EH (cell line): ENCODE measurements at places on chromosomes 12 and 14.
A peak's percentile ranks its signal among the peaks of the same experiment; 100 is the strongest.

DNA sequence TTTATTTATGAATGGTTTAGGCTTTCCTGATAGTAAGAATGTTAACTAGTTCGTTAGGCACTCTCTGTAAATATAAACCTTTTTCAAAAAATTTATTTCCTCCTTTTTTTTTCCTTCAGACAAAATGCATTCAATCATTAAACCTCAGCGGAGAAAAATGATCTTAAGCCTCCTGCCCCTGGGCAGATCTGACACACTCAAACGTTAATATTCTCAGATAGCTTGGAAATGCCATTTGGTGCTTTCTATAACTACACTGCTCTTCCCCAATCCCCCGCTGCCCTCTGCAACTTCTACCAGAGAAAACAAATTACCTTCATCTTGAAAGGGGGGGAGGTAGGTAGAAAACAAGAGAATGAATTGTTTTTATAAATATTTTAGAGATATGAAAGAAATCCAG, 521.2 kb downstream of the MED13L start:
- peak; percentile 73 for DNase-seq

DNA sequence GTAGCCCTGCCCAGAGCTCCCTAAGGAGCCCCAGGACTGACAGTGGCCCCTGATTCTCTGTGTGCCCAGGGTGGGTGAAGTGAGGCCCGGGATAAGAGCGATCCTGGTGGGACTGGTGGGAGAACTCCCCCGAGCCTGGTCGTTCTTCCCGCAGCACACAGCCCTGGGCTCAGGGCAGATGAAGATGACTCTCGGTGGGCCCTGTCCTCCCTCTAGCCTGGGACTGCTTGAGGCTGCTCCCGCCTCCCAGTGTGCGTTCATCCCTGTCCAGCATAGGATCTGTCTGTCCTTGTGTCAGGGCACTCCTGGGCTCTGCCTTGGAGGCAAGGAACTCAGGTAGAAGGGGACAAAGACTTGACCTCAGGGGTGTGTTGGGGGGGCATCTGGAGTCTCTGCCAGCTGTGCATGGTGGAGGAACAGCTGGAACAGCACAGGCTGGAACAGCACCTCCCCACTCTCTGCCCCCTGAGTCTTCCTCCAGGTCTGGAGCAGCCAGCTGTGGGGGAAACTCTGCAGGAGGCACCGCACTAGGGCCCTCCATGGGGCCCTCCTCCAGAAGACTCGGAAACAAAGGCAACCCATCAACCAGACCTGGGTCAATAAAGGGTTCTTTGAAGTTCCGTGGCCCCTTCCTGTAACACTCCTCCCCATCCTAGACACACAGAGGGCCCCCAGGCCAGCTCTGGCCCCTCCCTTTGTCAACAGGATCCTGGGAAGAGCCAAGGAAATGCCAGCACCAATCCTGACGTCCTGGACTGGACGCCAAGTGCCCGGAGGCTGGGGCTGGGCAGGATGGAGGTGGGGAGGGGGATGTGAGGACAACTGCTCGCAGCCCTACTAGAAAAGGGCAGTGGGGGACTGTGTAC, 15.9 kb downstream of the FAIM2 start:
- no peak for DNase-seq

DNA sequence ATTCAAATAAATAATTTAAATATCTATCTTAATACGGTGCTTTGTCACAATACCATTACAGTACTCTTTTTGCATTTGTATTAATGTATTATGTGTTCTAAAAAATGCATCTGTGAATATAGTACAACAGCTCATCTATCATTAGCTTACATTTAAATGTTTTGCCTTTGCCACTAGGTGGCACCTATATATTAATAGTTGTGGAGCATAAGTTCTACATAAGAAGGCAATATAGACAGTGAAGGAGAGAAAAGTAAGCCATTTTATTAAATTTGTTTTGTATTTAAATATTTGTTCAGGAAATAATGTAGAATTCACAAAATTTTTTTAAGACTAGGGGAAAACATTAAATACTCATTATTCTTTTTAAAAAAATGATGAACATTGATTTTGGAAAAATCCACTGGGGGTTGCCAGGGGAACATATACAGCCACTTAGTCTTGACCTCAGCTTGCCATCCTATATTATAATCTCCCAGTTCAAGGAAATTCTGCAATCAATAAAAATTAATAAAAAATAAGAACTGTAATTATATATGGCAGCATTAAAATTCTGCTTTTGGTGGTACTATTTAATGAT, 9.8 kb downstream of the CCER1 start:
- peak; percentile 56 for DNase-seq

DNA sequence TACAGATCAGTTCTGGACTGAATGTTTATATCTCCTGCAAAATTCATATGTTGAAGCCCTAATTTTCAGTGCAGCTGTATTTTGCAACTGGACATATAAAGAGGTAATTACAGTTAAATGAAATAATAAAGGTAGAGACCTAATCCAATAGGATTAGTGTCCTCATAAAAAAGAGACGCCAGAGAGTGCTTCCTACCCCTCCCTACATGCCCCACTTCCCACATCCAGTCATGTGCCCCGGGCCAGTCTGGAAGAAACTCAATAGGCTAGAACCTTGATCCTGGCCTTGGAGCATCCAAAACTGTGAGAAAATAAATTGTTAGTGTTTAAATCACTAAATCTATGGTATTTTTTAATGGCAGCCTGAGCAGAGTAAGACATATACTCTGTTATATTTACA, 172.3 kb downstream of the ALG10B start:
- no peak for DNase-seq

DNA sequence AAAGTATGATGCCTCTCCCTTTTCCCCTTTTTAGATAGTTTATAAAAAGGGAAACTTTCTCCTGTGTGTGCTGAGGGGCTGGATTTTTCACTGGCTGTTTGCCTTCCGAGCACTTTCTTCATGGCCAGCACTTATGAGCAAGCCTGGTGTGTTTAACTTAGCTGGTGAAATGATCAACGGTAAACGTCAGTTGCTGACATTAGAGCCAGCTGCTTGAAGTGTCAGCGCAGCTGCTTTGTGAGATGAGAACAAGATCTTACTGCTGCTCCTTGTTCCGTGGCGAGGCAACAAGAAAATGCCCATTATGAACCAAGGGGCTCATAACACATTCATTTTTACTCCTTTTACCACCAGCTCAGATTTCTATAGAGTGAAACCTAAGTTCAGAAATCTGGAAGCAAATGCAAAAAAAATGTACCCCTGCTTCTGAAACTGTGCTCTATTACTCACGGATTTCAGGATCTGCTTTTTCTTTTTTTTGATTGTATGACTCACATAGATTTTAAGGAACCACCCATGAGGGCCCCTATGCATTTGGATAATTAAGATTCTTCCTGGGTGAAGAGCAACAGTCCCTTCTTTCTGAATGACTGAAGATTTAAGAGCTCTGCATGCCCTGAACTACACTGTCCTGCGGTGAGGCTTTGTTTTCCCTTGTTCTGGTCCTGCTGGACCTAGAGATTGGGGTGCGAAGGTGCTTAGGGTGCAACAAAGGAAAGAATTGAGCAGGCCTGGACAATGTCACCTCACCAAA, 74.3 kb upstream of the CPM start:
- DNase-seq: peak; percentile 77

- DNase-seq: no peak
These were observed 263.0 kb upstream of the E2F7 start for GRCh38 chr12:77328326-77328725.

DNA sequence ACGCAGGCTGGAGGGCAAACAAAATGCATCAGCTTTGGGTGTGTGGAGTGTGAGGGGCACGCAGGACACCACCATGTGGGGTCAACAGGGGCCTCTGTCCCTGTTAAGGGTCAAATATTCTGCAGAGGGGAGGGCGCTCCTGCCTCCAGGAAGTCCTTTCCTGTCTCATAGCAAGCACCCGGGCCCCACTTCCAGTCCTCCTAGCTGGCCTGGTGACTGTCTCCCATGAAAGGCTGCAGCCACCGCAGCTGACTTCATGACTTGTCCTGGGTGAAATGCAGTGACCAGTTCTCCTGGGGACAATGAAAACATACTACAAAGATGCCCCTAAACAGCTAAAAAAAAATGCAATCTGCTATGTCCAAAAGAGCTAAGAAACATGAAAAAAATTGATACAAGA, 53.6 kb downstream of the LGMN start:
- peak; percentile 28 for DNase-seq

DNA sequence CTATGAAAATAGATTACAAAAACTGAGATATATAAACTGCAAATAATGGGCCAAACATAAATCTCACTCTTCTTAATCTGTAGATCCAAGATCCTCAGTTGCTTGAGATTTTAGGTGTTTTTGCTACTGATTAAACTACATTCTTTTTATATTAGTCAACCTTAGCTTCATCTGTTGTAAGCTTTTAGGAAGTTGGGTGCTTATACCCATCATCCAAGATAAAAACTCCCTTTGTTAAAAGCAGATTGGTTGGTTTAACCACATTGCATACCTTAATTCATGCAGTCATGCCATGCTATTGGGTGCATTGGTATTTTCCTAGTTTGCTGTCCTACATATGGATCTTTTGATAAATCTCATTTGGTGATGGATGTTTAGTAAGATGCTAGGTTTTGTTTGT, 46.2 kb upstream of the DIP2B start:
- DNase-seq: peak; percentile 53

DNA sequence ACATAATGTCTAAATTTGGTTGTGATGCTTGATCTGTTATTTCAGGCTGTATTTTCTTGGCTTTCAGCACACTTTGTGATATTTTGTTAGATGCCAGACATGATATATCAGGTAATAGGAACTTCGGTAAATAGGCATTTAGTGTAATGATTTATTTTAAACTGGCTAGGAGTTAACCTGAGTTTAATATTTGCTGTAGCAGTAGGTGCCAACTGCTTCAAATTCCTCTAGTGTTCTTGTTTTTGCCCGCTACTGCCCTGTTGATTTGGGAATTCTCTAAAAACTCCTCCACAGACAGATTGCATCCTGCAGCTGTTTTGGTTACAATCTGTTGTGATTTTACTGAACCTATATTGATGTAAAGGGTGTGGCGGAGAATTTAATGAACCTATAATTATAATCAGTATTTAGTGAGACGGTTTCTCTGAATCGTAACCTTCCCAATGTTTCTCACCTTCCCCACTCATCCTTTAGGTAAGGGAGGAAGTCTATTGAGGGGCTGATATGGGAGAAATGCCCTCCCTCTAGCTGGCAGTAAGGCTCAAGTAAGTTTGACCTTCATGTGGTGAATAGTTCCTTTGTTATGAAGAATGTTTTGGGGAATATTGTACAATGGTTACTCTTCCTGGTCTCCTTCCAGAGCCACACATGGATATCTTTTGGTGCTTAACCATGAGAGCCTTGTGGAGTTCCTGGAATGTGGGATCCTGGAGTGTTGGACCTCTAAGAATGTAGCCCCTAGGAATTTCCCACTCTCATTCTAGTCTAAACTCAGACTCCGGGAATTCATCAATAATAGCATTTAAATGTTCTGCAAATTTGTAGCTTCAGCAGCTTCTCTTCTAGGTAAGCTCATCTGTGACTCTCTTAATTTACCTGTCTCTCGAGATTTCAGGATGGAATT, 634.1 kb downstream of the FSCB start:
- no peak for DNase-seq

DNA sequence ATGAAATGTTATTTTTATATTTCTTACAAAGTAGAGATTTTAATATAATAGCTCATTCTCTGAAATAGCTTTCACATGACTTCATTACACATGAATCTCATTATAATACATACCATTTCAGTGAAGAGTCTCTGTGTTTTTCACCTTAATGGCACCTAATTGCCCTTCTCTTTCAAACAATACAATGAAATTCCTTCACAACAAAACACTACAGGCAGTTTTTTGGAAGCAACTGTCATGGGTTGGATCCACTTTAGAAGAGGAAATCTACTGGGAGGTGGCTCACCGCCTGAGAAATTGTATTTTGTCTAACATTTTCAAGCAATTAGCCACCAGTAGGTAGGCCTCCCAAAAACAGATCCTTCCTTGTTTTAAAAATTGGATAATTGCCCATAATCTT, 40.3 kb upstream of the RGS6 start:
- no peak for DNase-seq

DNA sequence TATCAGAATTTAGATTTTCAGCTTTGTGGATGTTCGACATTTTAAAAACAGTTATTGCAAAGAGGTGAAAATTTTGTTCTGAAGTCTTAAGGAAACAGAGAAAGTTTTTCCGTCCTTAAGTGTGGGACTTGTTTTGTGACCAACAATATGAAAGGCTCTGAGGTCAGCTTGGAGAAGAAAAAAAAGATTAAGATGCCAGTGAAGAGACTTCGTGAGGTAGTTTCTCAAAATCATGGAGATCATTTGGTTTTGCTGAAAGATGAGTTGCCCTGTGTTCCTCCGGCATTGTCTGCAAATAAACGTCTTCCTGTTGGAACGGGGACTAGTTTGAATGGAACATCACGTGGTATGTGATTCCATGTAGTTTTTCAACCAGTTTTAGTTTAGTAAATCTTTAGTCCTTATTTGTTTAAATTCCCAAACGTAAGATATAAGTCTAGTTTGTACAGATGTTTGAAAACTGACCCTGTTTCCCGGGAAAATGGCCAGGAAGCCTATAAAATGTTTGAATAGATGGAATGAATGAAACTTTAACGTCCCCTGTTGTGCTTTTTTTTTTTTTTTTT, 682 bp downstream of the KIAA0586 start:
- DNase-seq: peak; percentile 65

DNA sequence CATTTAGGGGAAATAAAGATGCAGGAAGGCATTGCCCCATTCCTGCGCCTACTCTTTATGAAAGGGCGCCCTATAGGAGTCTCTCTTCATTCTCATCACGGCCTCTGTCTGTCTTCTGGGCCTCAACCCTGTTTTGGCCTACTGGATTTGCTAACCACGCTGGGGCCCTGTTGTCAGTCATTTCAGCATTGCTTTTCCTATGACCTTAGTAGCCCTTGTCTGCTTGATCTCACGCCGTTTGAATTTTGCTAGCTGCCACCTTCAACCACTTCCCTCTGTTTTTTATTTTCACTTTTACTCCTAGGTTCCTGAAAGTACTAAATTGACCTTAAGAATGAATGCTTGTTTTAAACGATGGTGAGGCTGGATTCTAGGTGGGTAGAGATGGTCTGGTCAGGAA, 139.0 kb downstream of the SYNE2 start:
- no peak for DNase-seq

DNA sequence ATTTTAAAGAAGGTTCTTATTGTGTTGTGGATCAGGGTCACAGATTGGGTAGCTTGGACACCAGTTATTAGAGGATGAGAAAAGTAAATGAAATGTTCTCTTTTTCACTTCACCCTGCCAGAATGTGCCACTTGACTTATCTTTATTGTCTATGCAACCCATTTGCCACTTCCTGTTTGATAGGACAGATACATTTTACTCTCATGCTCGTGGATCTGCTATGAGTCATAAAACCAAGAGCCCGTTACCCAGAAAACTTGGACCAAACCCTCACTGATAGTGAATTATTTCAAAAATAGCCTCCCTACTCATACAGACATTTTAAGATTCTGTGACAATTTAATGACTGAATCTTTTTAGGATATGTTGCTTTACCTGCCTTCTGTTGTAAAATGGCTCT, 1.8 kb downstream of the ISCA2 start:
- peak; percentile 18 for DNase-seq
